Activated CD4-positive, alpha-beta T cell treated with anti-CD3 and anti-CD28 coated beads, Interleukin-2, Interleukin-6, amounts not matched to agents 100 ng/mL and 50 ng/mL, durations not matched to agents 16 hours and 8 hours (primary cell): ENCODE measurements at places on chromosomes 12 and 14.
A peak's percentile ranks its signal among the peaks of the same experiment; 100 is the strongest.

GRCh38 chr14:55789406-55789805 is 209.4 kb downstream of the KTN1 start:
- DNase-seq = no peak

DNA sequence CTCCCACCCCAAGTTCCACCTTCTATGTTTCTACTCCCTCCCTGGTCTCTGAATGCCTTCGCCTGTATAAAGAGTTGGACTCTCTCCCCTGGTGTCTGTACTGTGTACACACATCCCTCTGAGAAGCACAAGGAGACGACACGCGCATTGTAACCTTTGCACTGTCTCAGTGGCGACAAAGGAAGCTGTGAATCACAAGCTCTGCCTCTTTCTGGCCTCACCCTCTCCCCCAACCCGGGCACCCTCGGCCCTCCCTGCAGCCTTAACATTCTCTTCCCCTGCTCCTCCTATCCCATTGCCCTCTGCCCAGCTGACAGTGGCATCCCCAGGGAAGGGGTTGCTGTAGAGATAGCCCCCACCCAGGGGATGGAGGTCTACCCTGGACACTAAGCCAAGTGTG is 2.5 kb upstream of the SMARCD1 start:
- DNase-seq = no peak

DNA sequence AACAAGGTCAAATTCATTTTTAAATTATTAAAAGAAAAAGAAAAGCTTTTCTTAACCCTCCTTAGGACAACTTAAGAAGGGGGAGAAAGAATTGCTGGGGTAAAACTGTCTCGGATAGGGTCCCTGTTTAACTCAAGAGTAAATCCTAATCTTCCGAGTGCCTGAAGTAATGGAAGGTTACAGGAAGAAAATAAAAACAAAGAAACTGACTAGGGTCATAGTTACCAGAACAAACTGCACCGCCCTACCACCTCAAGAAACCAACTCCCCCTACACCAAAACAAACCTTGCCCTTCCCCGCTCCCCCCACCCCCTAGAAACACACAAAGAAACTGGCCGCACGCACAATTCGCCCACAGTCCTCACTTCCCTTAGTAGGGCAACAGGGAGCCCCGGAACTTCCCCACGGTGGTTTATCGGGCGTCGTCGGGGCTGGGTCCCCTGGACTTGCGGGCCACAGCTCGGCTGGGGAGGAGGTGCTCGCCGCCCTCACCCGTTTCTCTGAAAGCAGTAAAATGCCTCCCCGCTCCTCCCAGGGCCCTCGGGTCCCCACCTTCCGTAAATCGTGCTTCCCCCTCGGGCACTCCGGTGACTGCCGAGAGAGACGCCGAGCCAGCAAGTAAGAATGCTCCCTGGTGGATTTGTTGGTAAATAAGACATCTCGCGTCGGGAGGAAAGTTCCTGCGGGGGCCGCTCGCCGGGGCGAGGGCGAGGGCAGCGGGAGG is 2.4 kb downstream of the SINHCAF start:
- peak; percentile 58 for DNase-seq

- no peak for DNase-seq
These were observed 17.6 kb upstream of the FAM222A start for GRCh38 chr12:109695961-109696461.

DNA sequence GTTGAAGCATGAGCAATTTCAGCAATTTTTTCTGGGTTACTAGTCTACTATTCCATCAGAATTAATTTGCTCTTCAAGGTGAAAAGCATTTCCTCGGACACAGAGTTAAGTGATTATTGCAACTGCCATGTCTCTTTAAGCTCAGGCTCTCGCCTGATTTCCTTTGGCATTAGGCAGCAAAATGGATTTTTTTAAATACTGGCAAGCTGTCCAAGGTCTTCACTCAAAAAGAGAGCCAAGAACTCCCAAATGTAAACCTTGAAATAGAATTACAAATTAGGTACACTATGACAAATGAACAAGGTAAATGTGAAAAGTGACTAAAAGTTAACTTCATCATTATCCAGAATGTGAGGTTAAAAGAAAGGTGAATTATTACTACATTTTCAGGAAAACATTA is 111.9 kb downstream of the GARIN6 start:
- no peak for DNase-seq

DNA sequence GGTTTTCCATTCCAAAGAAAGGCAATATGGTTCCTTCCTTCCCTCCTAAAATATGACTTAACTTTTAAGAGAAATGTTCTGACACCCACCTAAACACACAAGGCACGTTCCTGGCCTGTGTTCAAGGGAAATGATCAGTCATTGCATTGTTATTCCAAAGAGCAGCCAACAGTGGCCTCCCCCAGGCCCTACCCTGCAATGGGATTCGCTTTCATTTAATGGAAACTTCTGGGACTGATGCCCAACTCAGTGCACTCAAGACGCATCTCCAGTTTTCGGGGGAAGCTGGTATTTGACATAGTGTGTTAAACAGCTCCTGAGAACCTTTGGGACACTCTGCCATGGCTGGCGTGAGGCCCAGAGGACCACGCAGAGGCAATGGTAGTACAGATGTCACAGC is 65.9 kb downstream of the DDX51 start:
- no peak for DNase-seq
